T-helper 9 cell (primary cell): ENCODE measurements at places on chromosomes 2 and 18.

DNA sequence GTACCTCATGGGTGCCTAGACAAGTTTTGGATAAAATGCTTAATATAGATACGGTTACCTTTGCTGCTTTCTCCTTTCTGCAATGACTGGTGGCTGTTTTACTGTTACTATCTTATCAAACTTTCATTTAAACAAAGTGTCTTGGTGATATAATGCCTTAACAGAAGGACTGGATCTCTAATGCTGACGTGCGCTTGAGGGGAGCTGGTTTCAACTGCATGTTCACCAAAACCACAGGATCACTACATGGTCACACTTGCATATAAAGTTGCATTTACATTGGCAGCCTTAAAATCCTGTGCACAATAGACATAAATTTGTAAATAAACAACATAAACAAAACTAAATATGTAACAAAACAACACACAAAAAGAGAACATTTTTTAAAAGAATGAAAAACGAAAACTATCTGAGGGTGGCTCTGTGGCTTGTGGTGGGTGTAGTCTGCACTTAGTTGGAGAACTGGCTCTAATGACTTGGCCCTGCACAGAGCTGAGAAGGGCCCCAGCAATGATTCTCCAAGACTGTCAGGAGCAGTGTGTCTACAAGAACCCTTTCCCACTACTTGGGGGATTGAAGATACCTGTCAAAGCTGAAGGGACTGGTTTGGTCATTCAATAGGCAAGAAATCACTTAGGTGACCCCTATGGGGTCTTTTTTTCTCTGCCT, 135.5 kb downstream of the UXS1 start:
- no peak for DNase-seq

- DNase-seq = peak; percentile 34
These were observed 1.9 kb downstream of the CTLA4 start for GRCh38 chr2:203869223-203870042.

- DNase-seq = no peak
These were observed 9.9 kb downstream of the SLC66A2 start for GRCh38 chr18:79941473-79942119.

DNA sequence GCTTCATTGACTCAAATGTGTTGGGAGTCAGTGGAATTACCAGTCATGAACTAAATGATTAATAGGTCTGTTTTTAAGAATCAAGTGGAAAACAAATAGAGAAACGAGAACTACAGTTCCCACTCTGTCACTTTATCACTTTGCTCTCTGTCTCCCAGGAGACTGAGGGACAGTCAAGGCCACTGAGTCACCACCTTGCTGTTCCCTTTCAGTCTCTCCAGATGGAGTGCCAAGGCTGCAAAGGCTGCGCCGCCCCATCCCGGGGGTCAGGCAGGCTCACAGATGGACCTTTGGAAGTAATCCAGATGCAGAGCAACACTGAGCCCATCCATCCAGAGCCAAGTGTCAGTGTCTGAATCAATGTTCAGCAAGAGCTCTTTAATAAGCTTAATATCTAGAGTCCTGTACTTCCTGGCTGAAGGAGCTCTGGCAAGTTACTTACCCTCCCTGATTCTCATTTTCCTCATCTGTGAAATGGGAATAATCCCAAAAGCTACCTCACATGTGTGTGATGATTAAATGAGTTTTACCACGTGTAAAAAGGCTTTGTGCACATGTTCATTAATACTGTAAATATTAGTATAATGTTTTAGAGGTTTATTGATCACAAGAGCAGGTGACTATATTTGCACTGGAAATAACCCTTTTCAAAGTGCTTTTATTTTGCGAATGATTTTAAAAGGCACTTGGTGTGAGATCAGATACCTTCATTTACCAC, 43.0 kb upstream of the EFEMP1 start:
- no peak for DNase-seq

DNA sequence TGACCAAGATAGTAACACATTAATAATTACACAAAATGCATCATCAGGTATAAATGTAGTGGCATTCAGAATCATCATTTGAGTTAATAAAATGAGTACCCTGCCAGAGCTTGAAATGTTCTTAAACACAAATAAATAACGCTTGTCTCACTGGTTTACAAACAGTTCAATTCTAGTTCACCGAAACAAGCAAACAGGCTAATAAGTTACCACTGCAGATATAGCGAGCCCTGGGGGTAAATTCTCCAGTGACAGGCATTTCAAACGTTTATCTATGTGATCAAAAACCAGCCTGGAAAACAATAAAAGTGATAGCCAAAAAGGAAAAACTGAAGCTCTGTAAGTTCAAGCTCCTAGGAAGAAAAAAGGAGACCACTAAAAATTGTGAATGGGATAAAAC, 152.6 kb downstream of the THADA start:
- no peak for DNase-seq

DNA sequence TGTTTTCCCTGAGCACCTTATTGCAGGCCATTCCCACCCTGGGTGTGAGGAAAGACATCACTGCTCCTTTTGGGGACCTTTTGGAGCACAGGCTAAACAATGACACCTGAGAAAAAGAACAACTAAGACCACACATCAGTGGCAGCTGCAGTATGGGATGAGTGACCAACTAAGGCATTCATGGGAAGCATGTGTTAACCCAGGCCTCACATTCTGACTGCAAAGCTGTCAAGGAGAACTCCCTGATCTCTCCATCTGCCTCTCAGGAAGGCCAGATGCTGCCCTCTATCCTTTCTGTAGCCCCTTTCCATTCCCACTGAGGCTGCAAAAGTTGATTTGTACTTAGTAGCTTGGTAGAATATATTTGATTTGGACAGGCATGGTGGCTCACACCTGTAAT, 277.7 kb upstream of the FBXO11 start:
- no peak for DNase-seq

DNA sequence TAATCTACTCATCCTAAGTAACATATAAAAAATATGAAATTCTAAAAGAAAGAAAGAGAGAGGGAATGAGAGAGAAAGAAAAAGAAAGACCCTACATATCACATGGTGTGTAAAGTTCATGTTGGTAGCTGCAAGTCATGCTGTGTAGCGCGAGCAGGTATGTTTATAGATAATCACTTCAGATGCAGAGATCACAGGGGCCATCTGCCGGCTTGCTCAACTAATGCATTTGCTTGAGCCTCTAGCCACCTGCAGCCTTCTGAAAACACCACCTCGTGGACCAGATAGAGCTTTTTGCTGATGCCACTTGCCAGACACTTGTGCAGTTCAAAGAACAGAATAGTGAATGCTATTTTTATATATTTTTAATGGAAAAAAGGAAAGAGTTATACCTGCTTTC, 37.6 kb downstream of the CDH7 start:
- no peak for DNase-seq

GRCh38 chr2:48914477-48915089, 159.1 kb upstream of the LHCGR start:
- DNase-seq = no peak

DNA sequence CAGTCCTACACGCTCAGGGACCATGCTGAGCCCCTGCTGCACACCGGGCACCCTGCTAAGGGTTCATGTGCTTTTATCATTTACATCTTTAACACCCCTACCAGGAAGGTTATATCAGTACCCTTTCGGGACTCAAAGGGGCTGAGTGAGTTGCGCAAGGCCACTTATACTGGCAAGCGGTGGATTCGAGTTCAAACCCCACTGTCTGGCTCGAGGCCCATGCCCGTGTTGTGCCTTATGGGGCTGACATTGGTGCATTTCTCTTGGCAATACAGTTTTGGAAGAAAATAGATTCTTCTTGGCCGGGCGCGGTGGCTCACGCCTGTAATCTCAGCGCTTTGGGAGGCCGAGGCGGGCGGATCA, 69.5 kb upstream of the MAP4K4 start:
- DNase-seq = no peak
